ENCODE measurements at places on chromosomes 5 and 9.

DNA sequence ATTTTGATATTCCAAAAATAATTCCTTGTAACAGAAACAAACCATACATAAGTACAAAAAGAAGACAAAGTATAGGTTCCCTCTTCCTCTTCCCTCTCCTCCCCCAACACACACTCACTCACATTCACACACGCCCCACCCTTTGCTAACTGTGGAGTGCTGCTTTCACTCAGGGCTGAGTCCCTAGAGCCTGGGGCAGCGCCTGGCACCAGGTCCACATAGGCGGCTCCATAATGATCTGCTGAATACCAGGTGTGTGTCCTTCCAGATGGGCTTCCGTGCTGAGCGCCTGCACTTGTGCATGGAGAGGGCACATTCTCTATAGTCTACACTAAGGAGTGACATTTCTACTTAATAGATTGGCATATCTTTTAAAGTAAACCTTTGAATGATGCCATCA, 3.7 kb downstream of the SEMA4D start:
- no peak for DNase-seq

DNA sequence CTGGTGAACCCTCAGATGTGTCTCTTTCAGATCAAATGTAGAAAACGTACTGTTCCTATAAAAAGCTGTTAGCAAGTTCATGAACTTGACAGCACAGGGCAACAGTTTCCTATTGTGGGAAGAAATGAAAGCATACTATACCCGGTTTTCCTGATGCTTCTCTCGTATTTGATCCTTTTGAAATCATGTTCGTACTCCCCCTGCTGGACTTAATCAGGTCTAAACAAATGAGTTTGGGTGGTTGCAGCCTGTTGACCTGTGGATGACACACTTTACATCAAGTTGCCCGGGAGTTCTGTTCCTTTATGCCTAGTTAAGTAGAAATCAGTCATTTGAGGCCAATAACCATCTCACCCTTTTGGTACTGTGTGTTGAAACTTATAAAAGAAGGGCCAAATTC, 1992.3 kb downstream of the MAT2B start:
- DNase-seq: no peak

DNA sequence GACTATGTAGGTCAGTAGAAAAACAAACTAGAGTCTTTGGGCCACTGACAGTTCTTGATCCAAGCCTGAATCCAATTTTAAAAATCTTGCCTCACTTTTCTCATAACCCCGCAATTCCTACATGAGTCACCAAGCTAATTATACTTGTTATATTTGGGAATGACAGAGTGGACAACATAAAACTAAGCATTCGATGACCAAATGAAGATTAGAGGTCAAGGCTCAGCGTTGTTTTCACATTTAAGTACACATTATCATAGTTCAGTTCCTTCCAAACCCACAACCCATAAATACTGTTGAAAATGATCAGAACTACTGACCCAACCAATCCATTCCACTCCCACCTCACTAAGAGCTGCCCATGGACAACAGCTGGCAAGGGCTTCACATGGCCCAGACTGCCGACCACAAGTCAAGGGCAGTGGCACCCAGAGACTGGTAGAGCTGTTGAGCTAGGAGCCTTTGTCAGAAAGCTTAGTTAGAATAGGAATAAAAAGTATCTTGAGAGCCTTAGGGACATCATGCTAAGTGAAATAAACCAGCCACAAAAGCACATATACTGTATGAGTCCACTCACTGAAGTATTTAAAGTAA, 64.2 kb downstream of the MYO10 start:
- no peak for DNase-seq

DNA sequence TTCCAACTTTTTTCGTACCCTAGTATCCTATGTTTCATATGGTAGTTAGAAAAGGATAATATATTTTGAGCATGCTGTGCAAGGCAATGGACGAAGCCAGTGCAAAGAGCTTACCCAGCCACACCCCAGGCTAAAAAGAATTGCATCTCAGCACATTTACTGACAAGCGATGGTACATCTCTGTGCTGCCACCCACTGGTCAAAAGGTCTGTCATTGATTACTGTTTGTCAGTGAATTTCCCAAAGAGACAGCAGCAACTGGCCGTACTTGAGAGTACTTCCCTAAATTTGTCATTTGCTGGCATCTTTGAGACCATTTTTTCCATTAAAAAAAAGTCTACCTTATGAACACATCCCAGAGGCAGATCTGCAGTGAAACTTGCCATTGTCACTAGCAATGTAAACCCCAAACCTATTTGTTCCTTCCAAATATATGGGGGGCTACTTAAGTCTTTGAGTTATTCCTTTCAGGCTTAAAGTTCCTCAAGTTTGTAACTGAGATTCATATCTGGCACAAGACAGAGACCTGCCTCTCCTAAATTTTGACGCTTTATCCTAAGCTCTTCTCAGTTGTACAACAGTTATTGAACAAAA, 184.3 kb downstream of the CTNND2 start:
- peak; percentile 3 for DNase-seq

GRCh38 chr5:73763300-73764032, 137.5 kb downstream of the ARHGEF28 start:
- DNase-seq: no peak

GRCh38 chr5:175275097-175275496, 168.9 kb downstream of the DRD1 start:
- no peak for DNase-seq

GRCh38 chr5:67133217-67133616, 63.4 kb downstream of the CD180 start:
- no peak for DNase-seq

DNA sequence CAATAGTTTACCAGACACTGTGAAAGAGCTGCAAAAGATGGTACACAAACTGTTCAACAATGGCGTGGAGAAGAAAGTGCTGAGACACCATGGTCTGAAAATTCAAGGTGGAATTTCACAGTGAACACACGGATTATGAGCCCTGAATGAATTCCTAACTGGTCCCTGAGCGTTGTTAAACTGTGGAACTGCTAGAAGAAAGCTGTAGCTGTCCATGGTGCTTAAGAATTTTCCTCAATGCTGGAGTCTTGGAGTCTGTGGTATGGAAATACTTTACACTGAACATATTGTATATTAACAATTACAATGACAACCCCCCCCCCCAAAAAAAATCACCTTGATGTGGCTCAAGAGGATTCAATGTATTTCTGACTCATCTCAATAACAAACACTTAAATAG, 68.5 kb downstream of the SLC24A2 start:
- DNase-seq: no peak

- no peak for DNase-seq
Measured at GRCh38 chr5:156375895-156376495, 49.0 kb downstream of the SGCD start.

GRCh38 chr9:121331549-121331948, 38.5 kb downstream of the STOM start:
- DNase-seq: no peak

GRCh38 chr9:135246248-135247205, 159.1 kb downstream of the OLFM1 start:
- DNase-seq: no peak

- no peak for DNase-seq
Measured at GRCh38 chr5:77558266-77558665, 66.2 kb upstream of the WDR41 start.

DNA sequence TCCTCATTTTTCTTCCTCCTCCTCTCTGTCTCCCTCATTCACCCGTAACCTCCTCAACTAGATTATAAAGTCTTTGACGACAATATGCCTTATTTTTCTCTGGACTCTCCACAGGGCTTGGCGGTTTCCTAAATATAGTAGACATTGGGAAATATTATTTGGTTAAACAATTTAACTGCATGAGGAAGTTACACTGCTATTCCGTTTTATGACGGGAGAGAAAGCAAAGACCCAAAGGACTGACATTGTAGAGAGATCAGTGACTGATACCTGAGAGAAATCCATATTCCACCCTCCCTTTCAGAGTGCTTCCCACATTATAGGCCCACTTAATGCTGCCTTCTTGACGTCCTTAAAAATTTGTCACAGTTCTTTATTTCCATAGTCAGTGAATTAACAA, 51.2 kb downstream of the GDA start:
- no peak for DNase-seq

- no peak for DNase-seq
Measured at GRCh38 chr5:102554728-102555127, 55.9 kb upstream of the SLCO6A1 start.

DNA sequence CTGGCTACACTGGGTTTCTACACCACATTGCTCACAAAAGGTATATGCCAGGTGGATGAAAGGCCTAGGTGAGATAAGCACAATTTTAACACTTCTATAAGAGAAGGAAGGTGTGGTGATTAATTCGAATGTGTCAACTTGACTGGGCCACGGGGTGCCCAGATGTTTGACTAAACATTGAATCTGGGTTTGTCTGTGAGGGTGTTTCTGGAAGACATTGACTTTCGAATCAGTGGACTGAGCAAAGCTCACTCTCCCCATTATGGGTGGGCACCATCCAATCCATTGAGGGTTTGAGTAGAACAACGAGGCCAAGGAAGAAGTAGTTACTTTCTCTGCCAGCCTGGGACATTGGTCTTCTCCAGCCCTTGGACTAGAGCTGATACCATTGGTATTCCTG, 78.2 kb upstream of the COL5A1 start:
- DNase-seq: no peak

GRCh38 chr9:1231998-1232919, 182.1 kb downstream of the DMRT2 start:
- DNase-seq: no peak

DNA sequence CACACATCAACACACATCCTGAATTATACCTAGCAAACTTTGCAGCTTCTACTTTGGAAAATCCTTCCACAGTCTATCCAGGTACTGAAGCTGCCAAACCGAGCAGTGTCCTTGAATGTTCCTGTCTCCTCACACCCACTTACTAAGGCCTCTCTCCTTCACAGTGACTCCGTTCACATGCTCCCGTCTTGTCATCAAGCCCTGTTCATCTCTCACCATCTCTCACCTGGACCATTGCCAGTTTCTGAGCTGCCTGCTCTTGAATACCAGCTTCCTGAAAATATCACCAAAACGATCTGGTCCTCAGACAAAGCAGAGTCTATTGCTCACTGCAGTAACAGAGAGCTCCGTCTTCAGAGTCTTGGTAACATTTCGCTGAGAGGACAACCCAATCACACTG, 57.4 kb downstream of the GCNT1 start:
- DNase-seq: no peak

- no peak for DNase-seq
Measured at GRCh38 chr5:32512926-32513325, 68.4 kb upstream of the ZFR start.

GRCh38 chr5:152942633-152943336, 537.7 kb upstream of the NMUR2 start:
- no peak for DNase-seq
